ENCODE measurements at places on chromosomes 2 and 18.

- no peak for DNase-seq
These were observed 279.6 kb downstream of the ZNF804A start for GRCh38 chr2:184877909-184878308.

DNA sequence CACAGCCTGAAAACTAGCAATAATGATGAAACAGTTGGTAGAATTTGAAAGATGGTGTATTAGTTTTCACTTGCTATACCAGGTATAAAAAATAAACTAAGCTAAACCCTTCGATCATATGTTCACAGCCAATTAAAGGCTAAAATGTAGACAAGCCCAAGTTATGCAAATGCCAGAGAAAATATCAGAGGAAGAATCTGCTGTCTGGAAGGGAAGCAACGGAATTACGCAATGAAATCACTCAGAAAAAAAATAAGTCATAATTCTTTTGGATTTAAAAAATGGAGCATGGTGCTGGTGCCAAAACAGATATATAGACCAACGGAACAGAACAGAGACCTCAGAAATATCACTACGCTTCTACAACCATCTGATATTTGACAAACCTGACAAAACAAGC lies 108.3 kb downstream of the ARL4C start:
- no peak for DNase-seq

GRCh38 chr2:108363908-108364225 lies 13.9 kb upstream of the SULT1C4 start:
- DNase-seq: no peak

GRCh38 chr2:9844036-9844483 lies 786 bp downstream of the TAF1B start:
- DNase-seq: no peak

DNA sequence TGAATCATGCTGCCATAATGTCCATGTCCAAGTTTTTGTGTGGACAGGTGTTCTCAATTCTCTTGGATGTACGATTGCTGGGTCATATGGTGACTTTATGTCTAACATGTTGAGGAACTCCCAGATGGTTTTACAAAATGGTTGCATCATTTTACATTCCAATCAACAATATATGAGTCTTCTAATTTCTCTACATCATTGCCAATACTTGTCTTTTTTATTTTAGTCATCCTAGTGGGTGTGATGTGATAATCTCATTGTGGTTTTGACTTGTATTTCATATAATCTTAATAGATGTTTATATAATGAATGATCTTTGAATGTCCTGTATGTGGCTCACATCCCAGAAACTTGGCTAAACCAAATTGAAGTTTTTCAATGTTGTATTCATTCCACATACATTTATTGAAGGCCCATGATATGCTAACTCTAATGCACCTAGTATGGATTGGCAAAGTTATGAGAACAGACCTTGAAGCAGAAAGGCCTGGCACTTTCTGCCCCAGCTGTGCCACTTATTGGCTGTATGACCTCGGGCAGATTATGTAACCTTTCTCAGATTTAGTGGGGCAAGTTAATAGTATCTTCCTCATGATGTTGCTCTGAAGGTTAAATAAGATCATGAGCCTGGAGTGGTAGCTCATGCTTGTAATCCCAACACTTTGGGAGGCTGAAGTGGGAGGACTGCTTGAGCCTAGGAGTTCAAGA lies 205.4 kb downstream of the RAB3GAP1 start:
- no peak for DNase-seq

DNA sequence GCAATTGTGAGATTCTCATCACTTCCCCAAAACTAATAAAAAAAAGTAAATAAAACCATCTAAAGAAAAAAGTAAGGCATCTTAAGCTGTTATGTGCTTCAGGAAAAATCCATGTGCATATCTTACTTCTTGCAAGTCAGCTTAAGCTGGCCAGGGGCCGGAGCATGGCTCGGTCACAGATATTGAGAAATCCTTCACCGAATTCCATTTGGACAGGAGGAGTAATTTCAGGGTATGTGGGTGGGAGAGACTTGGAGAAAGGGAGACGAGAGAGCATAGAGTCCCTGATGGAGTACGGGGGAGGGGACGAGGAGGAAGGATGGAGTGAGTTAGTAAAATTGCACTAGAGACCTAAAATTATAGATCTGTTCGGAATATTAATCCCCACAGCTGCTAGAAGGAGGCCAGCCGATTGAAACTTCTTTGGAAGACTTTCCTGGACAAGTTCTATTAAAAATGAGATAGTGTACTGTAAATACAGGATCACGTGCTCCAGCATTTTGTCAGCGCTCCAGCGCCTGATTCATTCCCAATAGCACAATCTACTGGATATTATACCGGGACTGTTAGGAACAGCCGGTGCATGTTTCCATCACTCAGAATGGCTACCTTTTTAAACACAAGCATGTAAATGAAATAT lies 438.5 kb downstream of the ZNF516 start:
- no peak for DNase-seq

Data from NCI-H524 treated with DMSO at 0.1 percent for 48 hours (cell line).